RPMI8226 (cell line): ENCODE measurements at places on chromosomes 2 and 18.

DNA sequence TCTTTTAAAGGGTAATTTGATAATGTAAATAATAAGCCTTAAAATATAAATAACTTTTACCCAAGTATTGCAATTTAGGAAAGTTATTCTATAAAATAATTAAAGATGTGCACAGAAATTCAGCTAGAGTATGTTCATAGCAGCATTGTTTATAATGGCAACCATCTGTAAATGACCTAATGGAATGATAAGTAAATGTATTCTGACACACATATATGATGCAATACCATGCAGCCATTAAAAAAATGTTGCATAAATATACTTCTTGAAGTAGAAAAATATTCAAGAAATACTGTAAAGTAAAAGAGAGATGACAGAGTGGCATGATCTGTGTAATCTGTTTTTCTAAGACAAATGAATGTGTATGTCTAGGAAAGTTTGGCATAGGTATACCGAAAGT is 545.7 kb downstream of the ZEB2 start:
- no peak for DNase-seq

DNA sequence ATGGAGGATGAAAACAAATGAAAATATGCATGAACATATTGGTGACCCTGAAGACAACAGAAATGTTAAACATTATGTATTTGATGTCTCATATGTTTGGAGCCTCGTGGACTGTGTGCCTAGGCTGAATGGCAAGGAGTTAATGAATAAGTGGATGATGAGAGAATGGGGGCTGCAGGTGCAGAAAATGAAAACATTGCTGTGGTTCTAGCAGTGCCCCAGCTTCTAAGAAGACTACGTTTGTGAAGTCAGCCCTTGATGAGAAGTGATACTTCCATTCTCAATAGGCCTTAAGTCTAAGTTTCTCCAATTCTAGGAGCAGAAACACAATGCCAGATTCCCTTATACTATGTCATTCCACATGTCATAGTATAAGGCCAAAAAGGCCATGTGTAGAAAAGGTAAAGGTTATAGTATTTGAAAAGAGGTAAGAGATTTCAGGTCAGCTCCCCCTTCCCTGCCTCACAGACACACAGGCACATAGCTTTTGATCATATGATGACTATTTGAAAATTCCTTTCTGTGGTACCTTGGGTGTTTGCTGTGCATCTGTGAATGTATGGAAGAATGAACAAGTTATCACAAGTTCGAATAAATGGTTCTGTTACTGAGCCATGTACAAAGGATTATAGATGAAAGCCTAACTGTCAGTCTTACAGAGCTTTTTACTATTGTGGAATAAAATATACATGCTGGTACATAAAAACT is 280.8 kb downstream of the SETBP1 start:
- no peak for DNase-seq

DNA sequence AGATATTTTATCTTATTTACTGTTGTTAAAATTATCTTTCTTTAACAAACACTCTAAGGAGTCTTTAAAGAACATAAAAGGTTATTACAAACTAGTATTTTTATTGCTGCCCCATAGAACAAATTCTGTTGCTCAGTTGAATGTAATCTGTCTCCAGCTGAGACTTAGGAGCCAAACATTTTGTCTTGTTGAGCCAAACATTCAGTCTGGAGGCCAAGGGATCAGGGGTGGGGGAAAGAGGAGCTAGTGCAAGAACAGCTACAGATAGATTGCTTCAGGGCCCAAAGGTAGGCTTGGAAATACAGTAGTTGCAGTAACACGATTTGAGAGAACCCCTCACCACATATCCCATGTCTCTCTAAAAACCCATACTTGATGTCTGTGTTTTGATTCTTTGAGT is 51.2 kb downstream of the TPGS2 start:
- DNase-seq: no peak

- no peak for DNase-seq
These were observed 48.5 kb downstream of the DGKD start for GRCh38 chr2:233402789-233403188.

DNA sequence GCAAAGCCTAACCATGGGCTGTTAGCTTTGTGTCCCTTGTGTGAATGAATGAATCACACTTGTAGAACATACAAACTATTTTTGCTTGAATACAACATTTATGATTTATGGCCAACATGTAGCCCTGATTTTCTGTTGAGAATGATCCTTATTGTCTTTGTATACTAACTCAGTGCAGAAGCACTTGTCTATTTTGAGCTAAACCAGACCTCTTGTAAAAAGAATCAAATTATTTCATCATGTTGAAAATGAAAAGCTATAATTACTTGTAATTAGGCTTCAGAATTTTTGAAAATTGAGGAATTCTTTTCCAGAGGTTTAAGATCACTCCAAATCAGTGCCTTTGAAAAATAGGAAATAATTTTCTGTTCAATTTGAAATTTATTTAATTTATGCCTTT is 85.9 kb downstream of the ZNF407 start:
- no peak for DNase-seq

GRCh38 chr2:230811508-230811907 is 53.2 kb upstream of the ITM2C start:
- DNase-seq: no peak
